ENCODE measurements at places on chromosomes 6 and 20.

DNA sequence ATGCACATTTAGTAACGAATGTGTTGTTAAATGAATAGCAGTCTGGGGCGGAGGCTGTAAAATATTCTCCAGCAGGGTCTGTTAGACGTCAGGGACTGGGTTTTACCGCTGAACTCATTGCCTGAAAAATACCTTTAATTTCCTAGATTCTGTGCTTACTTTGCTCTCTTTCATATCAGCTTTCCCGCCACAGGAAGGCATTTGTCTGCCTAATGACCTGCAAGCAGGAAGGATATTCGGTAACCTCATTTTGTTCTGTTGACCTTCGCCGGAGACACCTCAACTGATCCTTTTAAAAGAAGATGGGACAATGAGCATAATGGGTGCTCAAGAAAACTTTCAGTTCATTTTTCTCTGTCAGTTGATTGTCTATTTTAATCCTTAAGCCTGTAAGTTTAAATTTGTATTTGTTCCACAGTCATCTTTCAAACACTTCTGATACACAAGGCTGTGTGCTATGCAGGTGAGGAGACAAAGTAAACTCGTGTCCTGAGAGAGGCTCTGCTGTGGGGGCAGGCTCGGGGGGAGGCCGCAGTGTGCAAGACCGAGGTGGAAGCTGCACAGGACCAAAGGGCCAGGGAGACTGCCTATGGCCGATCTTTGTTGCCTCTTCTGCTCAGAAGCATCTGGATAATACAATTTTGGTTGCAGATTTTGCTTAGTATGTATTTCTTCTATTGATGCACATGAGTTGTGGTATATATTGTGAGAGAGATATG, 27.4 kb upstream of the SIM1 start:
- no peak for DNase-seq

DNA sequence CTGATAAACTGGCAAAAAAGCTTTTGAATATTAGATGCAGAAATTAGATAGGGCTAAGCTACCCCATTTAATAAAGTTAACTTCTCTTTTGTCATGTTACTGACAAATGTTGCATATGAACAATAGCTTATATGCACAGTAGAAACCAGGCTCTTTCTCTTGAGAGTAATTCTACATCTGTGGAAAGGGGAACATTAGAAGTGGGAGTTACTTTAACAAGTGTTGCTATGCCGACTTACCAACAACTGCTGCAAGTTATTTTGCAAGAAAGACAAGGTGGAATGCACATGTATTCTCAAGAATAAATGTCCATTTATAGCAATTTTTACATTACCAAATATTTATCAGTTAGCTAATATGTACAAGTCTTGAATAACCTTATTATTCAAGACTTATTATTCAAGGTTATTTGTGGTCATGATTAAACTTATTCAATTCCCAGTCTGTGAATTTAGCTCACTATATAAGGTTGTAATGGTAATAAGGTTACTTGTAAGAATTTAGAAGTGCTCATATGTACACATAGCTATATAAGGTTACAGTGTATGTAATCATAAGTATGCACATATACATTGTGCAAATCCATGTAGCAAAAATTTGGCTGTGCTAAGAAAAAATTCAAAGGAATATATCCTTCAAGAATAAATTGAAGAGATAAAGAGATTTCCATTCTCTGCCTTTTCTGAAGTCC, 38.3 kb downstream of the ADGRG6 start:
- no peak for DNase-seq

- no peak for DNase-seq
These were observed 19.0 kb upstream of the SERINC3 start for GRCh38 chr20:44540834-44541233.

DNA sequence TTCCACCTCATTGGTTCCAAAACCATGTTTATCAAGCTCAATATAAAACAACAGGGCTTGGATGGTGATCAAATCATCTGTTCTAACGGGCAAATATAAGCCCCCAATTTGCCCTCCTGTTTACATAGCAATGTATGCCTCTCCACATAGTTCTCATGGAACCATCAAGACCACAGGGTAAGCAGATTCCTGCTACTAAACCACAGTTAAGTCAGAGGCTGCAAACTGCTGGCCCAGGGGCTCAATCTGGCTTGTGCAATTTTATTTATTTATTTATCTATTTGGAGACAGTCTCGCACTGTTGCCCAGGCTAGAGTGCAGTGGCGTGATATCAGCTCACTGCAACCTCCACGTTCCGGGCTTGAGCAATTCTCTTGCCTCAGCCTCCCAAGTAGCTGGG, 18.9 kb upstream of the MTHFD1L start:
- no peak for DNase-seq

DNA sequence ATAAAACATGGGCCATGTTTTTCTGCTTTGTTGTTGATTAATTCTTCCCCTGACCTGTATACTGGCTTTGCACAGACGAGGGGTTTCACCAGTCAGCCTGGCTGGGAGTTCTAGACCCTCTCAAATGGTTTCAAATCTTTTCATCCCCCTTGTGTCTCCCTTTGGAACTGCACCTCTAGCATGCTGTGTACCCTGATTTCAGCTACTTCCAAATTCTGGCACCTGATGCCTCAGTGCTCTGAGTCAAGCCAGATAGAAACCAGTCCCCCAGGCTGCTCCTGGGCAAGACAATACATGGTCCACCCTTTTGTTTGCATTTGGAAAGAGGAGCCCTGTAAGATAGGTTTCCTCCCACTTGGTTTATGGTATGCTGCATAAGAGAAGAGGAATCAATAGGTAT, 290.2 kb downstream of the BTBD3 start:
- DNase-seq, result no peak

GRCh38 chr6:7080311-7080710, 27.4 kb upstream of the RREB1 start:
- DNase-seq, result no peak

DNA sequence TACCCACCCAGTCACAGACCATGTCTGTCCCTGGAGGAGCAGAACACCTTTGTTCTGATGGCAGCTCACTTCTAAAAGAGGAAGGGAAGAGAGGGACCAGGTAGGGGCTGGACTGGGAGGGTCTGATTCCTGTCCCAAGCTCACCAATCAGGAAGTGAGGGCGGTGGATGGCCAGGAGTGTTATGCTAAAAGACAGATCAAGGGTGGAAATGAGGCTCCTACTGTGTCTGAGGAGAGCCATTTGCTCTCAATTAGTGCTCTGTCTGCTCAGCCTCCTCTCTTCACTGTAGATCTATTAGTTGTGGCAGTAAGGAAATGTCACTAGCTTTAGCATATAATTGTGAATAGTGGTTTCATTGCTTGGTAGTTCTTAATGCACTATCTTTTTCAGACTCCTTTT, 72.5 kb downstream of the ARMC2 start:
- no peak for DNase-seq

DNA sequence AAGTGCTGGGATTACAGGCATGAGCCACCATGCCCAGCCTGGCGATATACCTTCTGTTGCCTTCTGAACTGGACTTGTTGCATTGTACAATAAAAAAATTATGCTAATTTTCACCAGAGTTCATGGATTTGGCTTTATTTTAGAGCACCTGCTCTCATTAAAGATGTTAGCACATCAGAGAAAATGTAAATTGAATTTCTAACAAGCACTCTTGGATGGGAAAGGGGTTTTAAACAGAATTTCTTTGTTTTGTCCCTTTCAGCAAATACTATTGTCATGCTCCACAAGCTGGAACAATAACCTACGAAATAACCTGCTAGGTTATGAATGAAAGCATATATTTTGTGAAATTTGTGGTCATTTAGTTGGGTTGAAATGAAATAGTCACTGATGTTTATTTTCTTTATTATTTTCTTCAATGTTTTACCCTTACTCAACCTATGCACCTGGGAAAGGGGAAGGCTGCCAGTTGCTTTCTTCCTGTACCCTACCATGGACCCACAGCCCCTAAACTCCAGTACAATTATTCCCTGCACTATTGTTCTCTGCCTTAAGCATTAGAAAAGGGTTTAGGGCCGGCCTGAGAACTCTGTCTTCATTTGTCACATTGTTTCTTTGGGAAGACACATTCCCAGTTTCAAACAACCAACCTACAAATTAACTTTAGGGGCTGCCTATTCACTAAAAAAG, 22.2 kb downstream of the ZDHHC14 start:
- no peak for DNase-seq

DNA sequence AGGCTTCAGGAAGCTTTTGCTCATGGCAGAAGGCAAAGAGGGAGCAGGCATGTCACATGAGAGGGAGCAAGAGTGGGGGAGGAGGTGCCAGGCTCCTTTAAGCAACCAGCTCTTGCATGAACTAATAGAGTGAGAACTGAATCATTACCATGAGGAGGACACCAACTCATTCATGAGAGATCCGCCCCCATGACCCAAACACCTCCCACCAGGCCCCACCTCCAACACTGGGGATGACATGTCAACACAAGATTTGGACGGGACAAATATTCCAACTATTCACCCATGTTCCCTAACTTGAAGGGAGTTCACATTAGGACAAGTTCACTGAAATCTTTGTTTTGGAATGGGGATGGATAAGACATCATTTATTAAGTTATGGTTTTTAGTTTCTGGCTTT, 155.2 kb upstream of the ESR1 start:
- DNase-seq, result no peak

- no peak for DNase-seq
These were observed 18.8 kb upstream of the EFCAB8 start for GRCh38 chr20:32839982-32840285.

GRCh38 chr20:57071283-57071731, 195.1 kb downstream of the BMP7 start:
- DNase-seq, result no peak

DNA sequence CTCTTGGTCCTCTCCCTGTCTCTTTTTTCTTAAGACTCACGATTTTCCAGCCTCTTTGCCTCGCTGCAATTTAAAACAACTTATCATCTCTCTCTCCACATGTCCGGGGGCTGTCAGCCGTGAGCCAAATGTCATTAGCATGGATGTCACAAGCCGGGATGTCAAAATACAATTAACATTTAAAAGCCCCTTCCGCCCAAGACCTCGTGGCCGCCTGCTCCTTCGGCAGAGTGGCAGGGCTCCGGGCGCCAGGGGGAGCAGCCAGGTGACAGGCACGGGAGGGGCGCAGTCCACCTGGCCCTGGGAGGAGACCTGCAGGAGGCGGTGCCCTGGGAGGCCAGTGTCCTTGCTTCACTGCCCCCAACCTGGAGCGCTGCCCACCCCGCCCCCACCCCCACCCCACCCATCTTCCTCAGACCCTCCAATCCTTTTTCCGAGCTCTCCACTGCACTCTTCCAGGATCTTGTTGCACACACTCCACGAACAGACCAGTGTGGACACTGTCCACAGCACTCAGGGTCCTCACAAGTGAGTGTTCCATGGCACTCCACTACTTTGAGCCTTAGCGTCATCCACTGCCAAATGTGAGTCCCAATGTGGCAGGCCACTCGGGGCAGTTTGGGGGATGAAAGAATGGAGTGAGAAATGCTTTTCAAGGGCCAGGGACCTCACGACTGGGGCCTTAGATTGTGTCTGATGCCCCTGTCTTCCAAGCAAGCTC, 5.6 kb upstream of the GRM4 start:
- no peak for DNase-seq

DNA sequence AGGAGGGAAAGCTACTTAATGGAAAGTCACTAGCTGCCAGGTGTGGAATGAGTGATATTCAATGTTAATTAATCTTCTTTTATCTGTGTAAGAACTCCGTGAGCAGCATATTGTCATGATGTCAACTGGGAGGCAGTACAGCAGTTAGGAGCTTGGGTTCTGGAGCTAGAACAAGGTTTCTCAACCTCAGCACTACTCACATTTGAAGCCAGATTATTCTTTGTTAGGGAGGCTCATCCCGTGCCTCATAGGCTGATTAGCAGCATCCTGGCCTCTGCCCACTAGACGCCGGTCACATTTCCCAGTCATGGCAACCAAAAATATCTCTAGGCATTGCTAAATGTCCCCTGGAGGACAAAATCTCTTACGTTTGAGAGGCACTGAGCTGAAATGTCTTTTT, 41.2 kb downstream of the BCAS1 start:
- DNase-seq, result no peak

DNA sequence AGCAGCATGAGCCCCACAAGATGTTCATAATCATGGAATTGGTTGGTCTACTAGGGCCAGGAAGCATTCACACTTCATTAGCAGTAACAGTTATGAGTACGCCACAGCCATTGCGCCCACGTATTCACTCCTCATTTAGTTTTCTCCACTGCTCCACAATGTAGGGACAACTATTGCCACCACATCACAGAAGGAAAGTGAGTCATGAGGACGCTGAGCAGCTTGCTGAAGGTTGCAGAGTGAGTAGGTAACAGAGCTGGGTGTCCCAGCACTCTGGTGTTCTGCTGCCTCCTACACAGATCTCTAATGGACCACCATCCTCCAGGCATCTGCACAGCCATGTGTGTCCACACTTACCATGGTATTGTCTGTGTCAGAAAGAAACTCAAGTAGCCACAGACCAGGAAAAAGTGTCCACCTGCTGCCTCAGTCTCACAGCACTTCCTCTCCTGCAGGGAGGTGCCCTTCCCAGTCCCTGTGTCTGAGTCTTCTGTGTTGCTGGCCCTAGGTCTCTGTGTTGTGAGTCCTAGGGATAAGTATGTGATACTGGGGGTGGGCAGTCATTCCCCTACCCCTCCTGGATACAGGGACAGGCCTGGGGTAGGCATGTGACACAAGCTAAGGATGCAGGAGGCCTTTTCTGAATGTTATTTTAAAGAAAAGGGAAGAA, 103.9 kb downstream of the TTLL2 start:
- DNase-seq, result no peak

DNA sequence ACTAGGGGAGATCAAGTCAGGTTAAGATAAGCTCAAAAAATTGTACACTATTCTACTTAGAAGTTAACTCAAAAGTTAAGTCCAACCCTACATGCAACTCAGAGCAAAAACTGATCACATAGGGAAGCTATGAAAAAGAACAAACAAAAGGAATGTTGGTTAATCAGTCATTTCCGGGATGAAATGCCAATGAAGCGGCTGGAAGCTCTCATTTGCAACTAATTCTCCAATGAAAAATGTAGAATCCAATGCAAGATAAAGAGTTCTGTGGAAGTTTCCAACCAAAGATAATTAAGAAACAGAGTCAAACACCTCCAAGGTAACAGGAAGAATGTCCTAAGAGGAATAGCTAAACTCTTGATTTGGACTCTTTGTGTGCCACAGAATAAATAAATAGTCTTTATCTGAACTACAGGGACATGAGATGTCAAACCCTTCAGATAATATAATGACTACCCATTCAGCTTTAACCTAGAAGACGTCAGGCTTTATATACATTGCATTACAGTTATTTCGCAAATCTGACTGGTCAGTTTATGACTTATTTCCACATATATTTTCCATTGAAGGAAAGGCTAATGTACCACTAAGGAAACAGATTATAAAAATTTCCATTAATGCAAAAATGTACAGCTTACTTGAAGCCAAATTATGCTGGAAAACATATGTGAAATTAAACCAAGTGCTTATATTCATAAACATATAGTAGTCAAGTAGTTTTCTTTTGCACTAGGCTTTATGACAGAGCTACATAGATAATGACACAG, 48.0 kb upstream of the DST start:
- no peak for DNase-seq

GRCh38 chr6:31042806-31043205, 32.5 kb downstream of the MUC22 start:
- peak; percentile 4 for DNase-seq

GRCh38 chr6:33430991-33431879, 11.4 kb downstream of the SYNGAP1 start:
- DNase-seq, result peak; percentile 62

Measured in stimulated activated CD4-positive, alpha-beta T cell treated with anti-CD3 and anti-CD28 coated beads, TNF-alpha, amount 100 ng/mL, for 4 hours (primary cell).